ENCODE measurements at places on chromosomes 4 and X.

- DNase-seq: no peak
Observed at GRCh38 chrX:21781525-21781924, 23.6 kb upstream of the SMPX start.

DNA sequence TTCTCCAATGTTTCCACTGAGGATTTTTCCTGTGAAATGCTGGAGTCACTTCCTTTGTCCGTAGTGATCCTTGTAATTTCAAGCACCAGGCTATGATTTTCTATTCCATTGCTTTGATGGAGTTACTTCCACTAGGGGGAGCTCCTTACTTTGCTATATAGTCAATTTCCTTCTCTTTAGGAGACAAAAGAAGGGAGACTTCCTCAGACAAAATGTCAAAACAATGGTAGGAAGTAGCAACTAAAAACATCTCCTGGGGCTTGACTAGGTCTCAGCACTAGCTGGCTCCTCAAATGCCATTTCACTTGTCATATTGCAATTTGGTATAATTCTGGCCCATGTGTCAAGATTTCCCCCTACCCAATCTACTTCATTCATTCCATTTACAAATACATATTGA is 24.1 kb downstream of the ZCCHC12 start:
- DNase-seq: peak; percentile 44

GRCh38 chr4:113423631-113424030 is 337.9 kb downstream of the CAMK2D start:
- no peak for DNase-seq

DNA sequence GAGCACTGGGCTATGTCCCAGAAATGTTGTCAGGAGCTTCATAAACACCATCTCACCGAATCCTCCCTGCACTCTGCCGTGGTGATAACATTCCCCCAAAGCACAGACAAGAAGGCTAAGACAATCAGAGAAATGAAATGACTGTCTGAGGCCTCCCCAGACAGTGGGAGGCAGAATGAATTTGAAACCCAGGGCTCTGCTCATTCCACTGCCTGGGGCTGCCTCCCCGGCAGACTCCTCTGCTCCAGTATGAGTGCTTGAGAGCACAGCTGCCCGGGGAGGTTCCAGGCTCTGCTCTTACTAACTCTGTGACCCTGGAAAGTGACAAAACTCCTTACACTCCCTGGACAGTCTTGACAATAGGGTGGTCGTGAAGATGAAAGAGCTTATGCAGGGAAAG is 9.7 kb downstream of the FGFBP1 start:
- no peak for DNase-seq

GRCh38 chr4:141432000-141432712 is 204.2 kb upstream of the IL15 start:
- no peak for DNase-seq

GRCh38 chrX:148874636-148875246 is 374.3 kb downstream of the AFF2 start:
- no peak for DNase-seq

DNA sequence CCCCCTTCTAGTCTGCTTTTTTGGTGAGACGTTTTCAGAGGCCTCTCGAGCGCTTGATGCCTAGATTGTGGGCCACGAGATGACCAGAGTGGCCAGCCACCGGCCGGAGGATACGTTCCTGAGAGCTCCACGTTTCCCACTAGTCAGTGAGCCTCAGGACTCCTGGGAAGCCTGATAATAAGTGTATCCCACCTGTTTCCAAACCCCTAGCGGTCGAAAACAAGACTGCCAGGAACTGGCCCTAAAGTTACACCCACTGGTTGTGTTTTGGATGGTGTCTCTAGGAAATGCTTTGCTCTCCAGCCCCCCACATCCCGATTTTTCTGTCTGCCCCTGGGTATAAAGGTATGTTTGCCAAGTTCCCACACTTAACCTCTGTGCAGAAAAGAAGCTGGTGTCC is 4.6 kb upstream of the RS1 start:
- DNase-seq: no peak

- no peak for DNase-seq
Observed at GRCh38 chrX:19639056-19639455, 123.7 kb upstream of the MAP3K15 start.

DNA sequence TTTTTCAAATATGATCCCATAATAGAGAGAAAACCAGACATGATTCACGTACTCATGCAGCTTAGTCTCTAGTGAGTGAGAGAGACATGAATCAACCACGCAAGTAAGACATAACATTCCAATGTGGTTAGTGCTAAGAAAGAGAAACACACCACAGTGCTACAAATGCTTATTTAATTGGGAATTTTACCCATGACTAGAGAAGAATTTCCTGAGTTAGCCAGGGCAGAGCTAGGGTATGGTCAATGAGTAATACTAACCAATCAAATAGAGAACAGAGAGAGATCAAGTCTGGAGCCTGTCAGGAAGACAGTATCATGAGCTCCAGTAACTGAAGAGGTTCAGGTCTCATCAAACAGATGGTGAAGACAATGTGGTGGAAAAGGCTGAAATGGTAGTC is 495.2 kb downstream of the PDGFC start:
- DNase-seq: no peak

DNA sequence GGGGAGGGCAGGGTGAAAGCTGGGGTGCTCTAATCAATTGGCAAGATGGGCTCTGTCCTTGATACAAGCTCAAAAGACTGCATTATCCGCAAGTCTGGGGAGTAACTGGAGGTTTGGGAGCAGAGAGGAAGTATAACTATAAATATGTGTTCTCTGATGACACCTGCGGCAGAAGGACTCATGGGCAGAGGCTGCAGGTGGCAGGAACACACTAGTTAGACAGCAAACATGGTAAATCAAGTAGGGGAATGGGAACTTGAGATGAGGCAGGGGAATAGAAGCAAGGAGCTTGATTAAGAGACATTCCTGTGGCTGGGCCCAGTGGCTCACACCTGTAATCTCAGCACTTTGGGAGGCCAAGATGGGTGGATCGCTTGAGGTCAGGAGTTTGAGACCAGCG is 30.3 kb downstream of the SH3KBP1 start:
- no peak for DNase-seq

DNA sequence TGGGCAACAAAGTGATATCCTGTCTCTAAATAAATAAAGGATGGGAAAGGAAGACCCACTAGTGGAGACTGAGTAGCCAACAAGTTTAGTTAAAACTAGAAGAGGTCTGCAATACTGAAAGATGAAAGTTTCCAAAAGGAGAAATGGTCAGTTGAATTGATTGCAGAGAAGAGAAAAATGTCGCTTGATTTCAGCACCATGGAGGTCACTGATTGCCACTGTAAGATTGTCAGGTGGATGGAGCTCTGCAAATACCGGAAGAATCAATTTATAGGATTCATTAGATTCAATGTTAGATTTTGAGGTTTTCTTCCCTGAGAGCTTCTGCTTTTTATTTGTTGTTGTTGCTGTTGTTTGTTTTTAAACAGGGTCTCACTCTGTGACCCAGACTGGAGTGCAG is 5.4 kb upstream of the FNIP2 start:
- DNase-seq: no peak

- no peak for DNase-seq
Observed at GRCh38 chr4:106818764-106819163, 217.3 kb downstream of the DKK2 start.

- no peak for DNase-seq
Observed at GRCh38 chr4:48722509-48723446, 57.3 kb downstream of the FRYL start.

DNA sequence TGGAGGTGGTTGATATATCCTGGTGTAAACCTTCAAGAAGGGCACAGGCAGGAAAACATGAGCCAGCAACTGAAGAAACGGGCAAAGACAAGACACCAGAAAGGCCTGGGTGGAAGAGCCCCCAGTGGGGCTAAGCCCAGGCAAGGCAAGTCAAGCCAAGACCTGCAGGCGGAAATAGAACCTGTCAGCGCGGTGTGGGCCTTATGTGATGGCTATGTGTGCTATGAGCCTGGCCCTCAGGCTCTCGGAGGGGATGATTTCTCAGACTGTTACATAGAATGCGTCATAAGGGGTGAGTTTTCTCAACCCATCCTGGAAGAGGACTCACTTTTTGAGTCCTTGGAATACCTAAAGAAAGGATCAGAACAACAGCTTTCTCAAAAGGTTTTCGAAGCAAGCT is 7.2 kb downstream of the ZFP42 start:
- DNase-seq: no peak

GRCh38 chr4:107034091-107034995 is 1.8 kb downstream of the DKK2 start:
- no peak for DNase-seq

DNA sequence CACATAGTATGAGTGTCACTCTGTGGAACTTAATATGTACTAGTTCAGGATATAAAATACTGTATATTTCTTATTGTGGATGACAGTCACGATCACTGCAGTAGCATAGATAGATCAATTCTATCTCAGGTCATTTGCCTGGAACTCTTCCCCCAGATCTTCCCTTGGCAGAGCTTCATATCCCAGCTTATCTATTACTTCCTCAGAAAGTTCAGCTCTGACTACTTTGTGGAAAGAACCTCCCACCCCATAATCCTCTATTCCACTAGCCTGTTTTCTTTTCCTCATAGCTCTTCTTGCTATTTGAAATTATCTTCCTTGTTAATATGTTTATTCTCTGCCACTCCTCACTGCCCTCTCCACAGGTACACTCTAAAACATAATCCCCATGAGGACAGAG is 10.9 kb downstream of the FAM241A start:
- DNase-seq: no peak

GRCh38 chr4:143700046-143700415 is 444 bp downstream of the FREM3 start:
- no peak for DNase-seq

DNA sequence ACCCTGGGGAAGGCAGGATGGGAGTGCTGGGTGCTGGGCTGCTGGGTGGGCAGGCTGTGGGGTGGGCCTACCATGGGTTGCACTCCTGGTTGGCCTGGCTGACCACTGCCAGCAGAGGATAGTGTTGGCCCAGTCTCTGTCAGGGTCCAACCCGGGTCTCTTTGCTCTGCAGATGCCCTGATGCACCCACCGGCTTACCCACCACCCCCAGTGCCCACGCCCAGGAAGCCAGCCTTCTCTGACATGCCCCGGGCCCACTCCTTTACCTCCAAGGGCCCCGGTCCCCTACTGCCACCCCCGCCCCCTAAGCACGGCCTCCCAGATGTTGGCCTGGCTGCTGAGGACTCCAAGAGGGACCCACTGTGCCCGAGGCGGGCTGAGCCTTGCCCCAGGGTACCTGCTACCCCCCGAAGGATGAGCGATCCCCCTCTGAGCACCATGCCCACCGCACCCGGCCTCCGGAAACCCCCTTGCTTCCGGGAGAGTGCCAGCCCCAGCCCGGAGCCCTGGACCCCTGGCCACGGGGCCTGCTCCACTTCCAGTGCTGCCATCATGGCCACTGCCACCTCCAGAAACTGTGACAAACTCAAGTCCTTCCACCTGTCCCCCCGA is 14.2 kb upstream of the ADD1 start:
- no peak for DNase-seq

GRCh38 chrX:109843963-109844751 is 111.1 kb upstream of the ACSL4 start:
- no peak for DNase-seq

DNA sequence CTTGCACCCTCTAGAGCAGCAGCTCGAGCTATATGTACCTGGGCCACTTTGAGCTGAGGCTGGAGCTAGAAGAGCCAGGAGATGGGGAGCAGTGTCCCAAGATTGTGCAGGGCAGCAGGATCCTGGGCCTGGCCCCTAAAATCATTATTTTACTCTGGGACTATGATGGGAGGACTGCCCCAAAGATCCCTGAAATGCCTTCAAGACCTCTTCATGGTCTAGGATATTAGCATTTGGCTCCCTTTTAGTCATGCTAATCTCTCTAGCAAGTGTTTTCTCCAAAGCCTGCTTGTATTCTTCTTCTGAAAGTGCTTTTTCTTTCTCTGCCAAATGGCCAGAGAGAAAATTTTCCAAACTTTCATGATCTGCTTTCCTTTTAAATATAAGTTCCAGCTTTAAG is 211.6 kb downstream of the PARM1 start:
- no peak for DNase-seq

DNA sequence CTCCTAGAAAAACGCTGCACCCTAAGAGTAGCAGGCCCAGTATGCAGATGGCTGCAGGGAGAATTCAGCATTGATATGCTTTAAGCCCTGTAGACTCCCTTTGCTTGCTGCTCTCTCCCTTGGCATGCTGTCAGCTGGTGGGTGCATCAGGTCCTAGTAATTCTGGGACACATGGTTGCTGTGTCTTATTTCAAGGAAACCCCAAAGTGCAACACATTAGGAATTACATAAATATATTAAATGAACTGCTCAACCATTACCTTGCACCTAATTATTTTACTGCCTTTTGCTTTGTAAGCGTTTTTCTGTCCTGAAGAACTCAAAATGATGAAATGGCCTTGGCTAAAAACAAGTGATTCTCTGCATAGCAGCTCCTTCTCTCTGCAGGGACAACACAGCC is 516.3 kb downstream of the ZIC3 start:
- DNase-seq: no peak

GRCh38 chr4:152200511-152201333 is 335.2 kb downstream of the FBXW7 start:
- DNase-seq: no peak

- peak; percentile 54 for DNase-seq
Observed at GRCh38 chrX:123884809-123885408, 25.1 kb downstream of the XIAP start.

DNA sequence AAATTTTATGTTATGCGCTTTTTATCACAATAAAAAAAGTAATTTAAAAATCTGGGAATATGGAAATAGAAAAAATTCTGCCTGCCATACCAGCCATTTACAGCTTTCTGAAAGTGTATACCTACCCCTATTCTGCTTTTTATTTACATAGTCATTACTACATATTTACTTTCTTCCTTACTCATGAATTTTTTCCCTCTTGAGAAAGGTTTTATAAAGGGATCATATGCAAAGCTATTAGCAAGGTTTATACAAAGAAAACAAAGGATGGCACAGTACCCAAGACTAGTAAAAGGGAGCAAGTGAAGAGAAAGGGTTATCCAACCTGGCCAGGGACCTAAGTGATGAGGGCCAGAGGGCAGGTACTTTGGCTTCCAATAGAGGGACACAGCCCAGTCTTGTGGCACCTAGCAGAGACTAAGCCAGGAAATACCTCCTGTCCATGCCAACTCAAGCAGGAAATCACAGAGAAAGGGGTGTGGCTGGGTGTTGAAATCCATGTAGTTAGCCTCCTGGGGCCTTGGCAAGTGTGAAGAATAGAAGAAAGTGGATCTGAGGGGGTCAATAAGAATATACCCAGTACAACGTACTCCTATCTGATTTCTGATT is 207.3 kb upstream of the VEGFC start:
- DNase-seq: no peak

GRCh38 chr4:15348695-15349094 is 79.1 kb upstream of the C1QTNF7 start:
- no peak for DNase-seq

- DNase-seq: no peak
Observed at GRCh38 chrX:15882704-15883539, 28.3 kb upstream of the AP1S2 start.

DNA sequence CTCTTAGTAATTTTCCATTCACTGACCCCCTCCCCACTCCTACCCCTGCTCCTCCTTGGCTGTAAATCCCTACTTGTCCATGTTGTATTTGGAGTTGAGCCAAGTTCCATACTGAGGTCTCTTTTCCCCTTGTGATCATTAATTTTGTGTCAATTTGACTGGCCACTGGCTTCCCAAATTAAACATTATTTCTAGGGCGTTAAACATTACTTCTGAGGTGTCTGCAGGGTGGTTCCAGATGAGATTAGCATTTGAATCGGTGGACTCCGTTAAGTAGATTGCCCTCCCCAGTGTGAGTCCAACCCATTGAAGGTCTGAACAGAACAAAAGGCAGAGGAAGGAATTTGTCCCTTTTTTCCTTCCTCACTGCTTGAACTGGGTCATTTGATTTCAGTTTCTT is 25.7 kb downstream of the SLC39A8 start:
- no peak for DNase-seq
